Fibroblast of skin of left biceps (primary cell): ENCODE measurements at places on chromosomes 13 and 19.

DNA sequence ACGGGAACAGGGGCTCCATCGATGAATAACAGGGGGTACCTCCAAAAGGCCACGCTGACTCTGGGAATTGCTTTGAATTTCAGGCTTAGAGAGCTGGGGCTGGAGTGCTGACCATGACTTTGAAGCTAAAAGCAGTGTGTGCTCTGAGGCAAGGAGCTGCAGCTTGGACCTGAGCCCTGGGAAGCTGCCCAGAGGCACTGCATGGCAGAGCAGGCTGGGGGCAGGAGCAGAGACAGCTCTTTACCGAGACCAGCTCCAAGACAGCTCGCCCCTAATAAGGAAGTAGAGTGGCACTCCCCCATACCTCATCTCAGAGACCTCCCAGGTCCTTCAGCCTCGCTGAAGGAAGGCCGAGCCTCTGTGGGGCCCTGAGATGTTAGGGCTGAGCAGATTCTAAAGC, 200.2 kb downstream of the COL4A1 start:
- DNase-seq, result no peak

GRCh38 chr19:23698711-23699520, 11.9 kb upstream of the ZNF675 start:
- no peak for DNase-seq

DNA sequence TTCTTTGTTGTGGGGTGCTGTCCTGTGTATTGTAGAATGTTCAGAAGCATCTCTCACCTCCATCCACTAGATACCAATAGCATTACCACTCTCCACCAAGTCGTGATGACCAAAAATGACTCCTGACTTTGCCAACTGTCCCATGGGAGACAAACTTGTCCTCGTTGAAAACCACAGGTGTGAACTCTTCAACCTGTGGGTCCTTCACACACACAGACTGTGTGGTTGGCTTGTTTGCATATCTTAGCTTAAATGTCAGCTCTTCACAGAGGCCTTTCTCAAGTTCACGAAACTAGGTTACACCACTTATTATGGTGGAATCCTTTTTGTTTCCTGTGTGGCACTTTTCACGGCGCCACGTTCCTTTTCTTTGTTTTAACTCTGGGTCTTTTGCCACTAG, 6.8 kb downstream of the GPC5 start:
- DNase-seq, result no peak

GRCh38 chr13:94291631-94292322, 187.7 kb downstream of the DCT start:
- DNase-seq, result no peak

DNA sequence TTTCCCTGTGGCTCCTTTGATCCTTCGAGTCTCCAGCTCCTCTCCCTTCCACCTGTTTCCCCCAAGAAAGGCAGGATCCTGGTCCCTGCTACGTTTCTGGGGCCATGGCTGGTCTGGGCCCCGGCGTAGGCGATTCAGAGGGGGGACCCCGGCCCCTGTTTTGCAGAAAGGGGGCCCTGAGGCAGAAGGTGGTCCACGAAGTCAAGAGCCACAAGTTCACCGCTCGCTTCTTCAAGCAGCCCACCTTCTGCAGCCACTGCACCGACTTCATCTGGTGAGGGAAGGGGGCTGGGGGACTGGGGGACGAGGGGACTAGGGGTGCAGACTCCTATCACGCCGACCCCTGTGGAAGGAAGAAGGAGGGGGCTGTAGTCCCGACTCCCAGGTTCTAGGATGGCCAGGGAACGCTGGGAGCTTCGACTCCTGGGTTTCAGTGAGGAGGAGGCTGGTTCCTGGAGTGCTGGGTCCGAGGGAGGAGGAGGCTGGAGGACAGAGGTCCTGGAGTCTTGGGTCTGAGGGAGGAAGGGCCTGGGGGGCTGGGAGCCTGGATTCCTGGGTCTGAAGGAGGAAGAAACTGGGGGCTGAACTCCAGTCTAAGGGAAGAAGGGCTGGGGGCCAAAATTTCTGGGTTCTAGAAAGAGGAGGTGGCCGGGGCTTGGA, 524 bp downstream of the PRKCG start:
- no peak for DNase-seq

GRCh38 chr13:48733739-48734335, 80.1 kb downstream of the CYSLTR2 start:
- no peak for DNase-seq

DNA sequence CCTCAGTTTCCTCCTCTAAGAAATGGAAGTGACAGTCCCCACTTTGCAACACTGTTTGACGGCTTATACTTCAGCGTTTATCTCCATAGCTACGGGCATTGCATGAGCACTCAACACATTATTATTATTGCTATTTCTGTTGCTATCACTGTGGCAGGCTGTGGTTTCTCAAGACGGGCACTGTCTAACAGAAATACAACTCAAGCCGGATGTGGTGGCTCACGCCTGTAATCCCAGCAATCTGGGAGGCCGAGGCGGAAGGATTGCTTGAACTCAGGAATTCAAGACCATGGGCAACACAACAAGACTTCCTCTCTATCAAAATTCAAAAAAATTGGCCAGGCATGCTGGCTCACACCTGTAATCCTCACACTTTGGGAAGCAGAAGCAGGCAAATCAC, 4.9 kb upstream of the ZSWIM4 start:
- no peak for DNase-seq

DNA sequence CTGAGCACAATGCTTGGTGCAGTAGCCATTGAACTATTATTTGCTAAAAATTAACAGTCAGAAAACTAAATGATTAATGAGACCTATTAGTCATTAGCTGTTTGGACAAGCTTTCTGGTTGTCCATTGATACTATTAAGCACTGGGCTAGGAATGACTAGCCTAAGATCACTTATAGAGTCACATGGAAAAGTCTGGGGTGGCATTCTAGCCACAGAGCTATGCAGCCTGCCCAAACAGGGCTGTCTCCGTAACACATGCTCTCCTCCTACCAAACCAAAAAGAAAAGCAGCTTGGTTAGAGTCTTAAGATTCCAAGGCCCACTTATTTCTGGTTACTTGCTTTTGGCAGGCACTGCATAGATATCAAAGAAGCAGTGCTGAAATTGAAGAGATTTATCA, 193.5 kb upstream of the NBEA start:
- no peak for DNase-seq

DNA sequence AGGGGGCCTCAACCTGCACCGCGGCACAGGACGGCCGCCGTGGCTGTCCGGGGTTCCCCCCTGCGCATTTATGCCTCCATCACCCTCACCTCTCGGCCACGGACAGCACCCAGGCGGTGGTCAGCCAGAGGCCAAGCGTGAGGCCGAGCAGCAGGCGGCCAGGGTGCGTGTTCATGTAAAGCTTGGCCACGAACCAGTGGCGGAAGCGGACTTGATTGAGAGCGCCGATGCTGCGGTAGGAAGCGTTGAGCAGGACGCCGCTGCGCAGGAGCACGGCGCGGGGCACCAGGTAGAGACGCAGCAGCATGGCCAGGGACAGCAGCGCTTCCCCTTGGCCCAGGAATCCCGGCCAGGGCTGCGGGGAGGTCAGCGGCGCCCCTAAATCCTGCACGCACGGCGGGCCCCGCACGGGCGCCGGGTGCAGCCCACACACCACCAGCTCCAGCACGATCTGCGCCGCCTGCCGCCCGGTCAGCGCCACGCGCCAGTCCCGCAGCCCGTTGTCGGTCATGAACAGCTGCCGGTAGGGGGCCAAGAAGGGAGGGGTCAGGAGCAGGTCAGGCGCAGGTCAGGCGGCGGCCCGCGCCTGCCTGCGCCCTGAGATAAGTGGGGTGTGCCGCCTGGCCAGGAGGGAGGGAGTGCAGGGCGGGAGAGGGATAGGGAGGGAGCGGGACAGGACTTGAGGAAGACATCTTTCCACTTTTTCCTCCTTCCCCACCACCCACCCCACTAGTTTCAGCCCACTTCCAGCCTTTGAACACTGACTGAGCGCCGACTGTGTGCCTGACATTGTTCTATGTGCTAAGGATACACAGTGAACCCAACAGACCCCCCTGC, 6.5 kb downstream of the KCNN4 start:
- no peak for DNase-seq

- DNase-seq, result no peak
Observed at GRCh38 chr19:2254064-2254872, 1.9 kb downstream of the JSRP1 start.

- no peak for DNase-seq
Observed at GRCh38 chr13:92572190-92572589, 654.4 kb upstream of the GPC6 start.

- no peak for DNase-seq
Observed at GRCh38 chr19:48346191-48346590, 17.5 kb downstream of the TMEM143 start.

DNA sequence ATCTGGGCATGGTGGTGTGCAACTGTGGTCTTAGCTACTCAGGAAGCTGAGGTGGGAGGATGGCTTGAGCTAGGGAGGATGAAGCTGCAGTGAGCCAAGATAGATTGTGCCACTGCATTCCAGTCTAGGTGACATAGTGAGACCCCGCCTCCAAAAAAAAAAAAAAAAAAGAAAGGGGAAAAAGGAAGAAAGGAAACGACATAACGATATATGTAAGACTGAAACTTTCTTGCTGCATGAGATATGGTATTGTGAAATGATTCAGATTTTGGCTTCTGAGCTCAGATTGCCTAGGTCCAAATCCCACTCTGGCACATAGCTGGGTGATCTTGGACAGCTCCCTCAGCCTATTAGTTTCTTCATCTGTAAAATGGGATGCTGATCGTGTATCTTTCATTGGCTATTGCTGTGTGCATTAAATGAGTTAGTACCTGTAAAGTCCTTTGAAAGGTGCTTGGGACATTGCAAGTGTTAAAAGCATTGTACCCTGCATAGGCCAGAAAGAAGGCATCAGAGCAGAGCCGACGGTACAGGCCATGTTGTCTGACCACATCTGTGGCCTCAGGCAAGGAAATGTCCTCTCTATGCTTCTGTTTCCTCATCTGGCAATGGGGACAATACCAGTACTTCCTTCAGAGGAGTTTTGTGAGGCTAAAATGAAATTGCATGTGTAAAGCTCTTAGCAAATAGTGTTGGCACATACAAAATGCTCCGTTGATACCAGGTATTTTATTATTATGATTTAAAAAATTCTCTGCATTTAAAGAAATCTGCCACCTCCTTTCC, 32.6 kb upstream of the SLC46A3 start:
- DNase-seq, result no peak

DNA sequence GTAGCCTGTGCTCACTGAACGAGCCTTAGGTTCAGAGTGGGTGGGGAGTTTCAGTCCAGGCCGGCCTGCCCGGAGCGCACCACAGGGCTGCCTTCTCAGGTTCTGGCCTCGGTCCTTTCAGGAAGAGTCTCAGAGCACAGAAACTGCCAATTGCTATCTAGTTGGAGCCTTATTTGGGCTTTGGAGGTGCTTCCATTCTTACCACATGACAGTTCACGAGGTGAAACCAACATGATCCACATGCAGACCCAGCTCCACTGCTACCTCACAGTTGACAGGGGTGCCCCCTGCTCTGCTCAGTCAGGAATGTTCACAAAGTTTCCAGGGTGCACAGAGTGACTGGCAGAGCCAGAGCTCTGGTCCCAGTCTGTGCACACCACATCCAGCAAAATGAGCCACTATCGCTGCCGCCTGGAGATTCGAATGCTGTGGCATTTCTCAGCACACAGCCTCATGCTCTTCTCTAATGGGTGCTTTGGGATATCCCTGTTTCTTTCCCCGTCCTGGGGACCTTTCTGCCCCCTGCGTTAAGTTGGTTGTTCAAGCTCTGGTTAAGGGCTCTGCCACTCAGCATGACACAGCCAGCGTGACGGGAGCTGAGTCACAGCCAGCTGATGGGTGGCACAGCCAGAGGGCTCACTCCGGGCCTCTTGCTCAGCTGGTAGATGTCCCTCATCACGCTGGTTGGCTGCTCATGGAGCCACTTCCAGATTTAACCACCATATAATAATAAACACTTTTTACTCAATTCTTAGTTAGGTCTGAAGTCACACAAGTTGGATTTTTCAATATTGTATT, 7.5 kb upstream of the SACS start:
- DNase-seq, result no peak

GRCh38 chr13:53782488-53782961, 753.9 kb downstream of the OLFM4 start:
- DNase-seq, result peak; percentile 21

- peak; percentile 33 for DNase-seq
Observed at GRCh38 chr13:52411629-52412028, 5.7 kb upstream of the THSD1 start.

GRCh38 chr19:6238643-6239281, 41.0 kb downstream of the MLLT1 start:
- DNase-seq, result no peak

DNA sequence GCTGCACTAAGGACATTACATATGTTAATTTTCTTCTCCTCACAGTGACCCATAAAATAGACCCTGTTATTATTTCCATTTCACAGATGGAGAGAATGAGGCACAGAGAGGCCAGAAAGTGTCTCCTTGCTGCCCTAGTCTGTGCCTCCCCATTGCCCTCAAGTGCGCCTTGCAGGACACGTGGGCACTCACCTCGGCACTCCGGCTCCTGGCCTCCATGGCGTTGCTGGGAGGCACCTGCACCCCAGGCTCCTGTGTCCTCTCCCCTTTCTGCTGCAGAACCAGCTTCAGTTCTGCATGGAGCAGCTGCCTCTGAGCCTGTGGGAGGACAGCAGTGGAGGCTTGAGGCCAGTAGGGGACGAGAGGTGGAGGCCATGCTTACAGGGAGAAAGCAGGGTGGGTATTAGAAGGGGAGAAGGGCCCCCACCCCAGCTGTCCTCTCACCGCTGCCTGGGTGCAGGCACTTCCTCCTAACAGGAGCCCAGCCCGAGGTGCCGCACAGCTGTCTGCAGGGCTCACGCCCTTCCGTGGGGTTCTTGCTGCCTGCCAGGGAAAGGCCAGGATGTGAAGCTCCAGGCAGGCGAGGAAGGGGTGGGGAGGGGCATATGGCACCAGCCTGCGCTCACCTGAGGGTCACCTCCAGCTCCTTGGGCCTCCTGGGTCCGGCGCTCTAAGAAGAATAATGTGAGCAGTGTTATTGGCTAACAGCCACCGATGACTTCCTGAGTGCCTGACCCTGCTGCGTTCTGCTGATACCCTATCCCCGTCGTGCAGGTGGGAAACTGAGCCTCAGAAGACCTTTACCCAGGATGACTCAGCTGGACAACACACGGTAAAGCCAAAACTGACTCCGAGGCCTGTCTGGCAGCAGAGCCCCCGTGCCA, 5.2 kb downstream of the PRX start:
- no peak for DNase-seq

DNA sequence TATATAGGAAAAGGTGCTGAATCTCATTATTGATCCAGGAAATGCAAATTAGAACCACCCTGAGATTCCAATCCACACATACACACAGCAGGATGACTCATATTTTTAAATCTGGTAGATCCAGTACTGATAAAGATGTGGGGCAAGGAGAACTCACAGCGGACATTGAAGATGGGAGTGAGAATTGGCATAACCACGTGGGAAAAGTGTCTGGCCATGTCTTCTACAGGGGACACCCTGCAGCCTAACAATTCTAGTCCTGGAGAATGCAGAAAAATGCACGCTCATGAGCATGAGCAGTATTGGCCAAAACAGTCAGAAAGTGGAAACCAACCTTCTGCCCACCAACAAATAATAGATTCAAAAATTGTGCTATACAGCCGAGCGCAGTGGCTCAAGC, 13.5 kb upstream of the BCL3 start:
- DNase-seq, result no peak

GRCh38 chr19:6358003-6358402, 3.3 kb upstream of the CLPP start:
- DNase-seq, result no peak
